ENCODE measurements at places on chromosomes 4 and X. TPM values are rescaled to one million over a fixed set of nuclear protein-coding genes. Genes with fewer than 3 reads are reported as not detected.

SLITRK2 gene
- total RNA-seq: not detected

C1QTNF7 gene
- not detected for total RNA-seq

TRIM2 gene
- 0.62 TPM for total RNA-seq

AFF1 gene
- total RNA-seq: 15.1 TPM

MAGEE1 gene
- total RNA-seq: 5.2 TPM

MAGEA10 gene
- 0.05 TPM for total RNA-seq

SERTM2 gene
- not detected for total RNA-seq

SPIN2A gene
- total RNA-seq: 0.15 TPM

CSAG1 gene
- total RNA-seq: not detected

BTC gene
- total RNA-seq: 1.1 TPM

USP9X gene
- total RNA-seq: 26.6 TPM

CFP gene
- total RNA-seq: 0.17 TPM

GAGE2A gene
- not detected for total RNA-seq

CLNK gene
- total RNA-seq: not detected

LANCL3 gene
- total RNA-seq: not detected

RAB9B gene
- not detected for total RNA-seq

CCDC120 gene
- total RNA-seq: 2.7 TPM

CT45A1 gene
- not detected for total RNA-seq

RTL3 gene
- 0.14 TPM for total RNA-seq

FAM241A gene
- 0.76 TPM for total RNA-seq

MAGEB1 gene
- total RNA-seq: not detected

SLC6A8 gene
- 12.4 TPM for total RNA-seq

PSAPL1 gene
- total RNA-seq: 0.33 TPM

PABPC1L2A gene
- not detected for total RNA-seq

TRIML2 gene
- 42.5 TPM for total RNA-seq

NUDT11 gene
- total RNA-seq: 2.7 TPM

OPHN1 gene
- 1.6 TPM for total RNA-seq

GPR119 gene
- not detected for total RNA-seq

PAGE1 gene
- 0.29 TPM for total RNA-seq

TAPT1 gene
- total RNA-seq: 17.5 TPM

Measured in A549 treated with Hydrocortisone at 1 μM for 4 hours (cell line).